ENCODE measurements at places on chromosomes 11 and 22.

DNA sequence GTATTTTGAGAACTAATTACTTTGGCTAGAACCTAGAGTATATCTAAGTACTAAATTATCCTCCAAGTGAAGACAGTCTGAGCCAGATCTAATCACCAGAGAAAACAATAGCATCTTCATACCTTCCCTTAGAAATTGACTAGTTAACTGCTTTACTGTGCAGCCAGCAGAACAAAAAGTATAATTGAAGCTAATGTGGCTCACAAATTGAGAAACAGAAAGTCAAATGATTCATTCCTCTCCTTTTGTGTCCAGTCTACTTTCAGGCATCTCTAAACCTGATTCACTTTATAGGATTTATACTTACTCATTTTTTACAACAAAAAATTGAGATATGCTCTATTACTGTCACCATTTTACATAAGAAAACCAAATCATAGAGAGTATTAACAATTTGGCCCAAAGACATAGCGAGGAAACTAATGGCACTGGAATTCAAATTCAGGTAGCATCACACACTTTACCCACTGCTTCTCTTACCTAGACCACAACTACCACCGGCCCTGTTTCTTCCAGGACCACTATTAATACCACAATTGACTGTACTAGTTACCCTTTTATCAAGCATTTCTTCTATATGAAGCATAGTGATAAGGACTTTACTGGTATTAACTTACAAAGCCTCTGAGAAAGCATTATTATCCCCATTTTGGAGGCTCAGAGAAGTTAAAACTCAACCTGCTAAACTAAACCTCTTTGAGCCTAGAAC lies 1402.6 kb upstream of the TENM4 start:
- no peak for DNase-seq

- no peak for DNase-seq
Observed at GRCh38 chr11:118050208-118050891, 26.5 kb upstream of the TMPRSS4 start.

DNA sequence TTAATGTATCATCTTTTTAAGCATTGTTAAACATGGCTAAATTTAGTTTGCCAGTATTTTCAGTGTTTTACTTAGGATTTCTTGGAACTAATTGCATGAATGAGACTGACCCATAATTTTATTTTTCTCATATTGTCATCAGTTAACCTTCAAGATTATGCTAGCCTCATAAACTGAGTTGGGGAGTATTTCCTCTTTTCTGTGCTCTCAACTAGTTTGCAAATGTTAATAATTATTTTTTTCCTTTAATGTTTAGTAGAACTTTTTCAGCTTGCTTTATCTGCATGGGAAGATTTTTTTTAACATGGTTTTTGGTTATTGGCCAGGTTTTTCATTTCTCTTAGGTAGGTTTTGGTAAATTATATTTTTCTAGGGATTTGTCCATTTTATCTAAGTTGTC lies 235.4 kb upstream of the SESN3 start:
- no peak for DNase-seq

GRCh38 chr11:61037441-61038093 lies 64.7 kb upstream of the CD5 start:
- no peak for DNase-seq

DNA sequence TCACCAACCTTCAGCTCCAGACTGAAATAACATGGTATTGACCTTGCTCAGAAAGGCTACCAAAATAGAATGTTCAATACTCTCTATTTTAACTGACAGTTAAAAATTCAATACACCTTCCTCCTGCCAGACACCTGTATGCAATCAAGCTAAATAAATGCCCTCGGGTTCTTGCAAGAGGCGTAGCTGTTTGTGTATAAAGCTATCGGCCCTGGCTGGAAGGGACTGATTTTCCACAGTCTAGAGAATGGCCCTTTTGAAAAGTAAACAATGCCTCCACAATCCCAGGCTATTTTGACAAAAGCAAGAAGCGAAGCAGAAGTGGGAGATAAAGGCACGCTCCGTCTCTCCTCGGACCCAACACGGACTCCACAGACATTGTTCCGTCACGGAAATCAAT lies 791.2 kb downstream of the BRD1 start:
- DNase-seq: no peak

DNA sequence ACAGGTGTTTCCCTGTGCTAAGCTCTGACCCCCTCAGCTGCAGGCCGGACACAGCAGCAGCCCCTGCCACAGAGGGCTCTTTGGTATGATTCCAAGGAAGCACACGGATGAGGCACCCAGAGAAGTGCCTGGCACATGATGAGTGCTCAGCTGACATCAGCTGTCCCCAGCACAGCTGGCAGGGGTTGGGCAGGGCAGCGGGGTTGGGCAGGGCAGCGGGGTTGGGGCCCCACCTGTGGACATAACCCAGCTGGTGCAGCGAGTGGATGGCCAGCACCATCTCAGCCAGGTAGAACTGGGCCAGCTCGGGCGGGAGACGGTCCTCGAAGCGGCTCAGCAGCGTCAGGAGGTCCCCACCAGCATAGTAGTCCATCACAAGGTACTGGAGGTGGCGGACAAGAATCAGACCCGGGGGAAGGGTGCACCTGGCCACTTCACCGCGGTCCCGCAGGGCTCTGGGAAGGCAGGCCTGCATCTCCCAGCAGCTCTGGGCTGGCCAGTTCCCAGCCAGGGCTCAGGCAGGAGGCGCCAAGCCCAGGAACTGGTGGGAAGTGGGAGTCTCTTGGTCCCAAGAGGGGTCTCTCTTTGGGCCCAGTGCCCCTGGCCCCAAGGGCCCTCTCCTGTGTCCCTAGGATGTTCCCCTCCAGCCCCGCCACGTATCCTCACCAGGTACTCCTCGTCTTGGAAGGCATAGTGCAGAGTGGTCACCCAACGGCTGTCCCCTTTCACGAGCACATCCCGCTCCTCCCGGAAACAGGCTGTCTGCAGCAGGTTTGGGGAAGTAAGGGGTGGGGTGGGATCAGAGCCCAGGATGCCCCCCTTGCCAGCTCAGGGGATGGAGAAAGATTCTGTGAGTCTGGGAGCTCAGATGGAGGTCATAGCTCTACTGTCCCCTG lies 4.3 kb downstream of the CDC42BPG start:
- DNase-seq: no peak

- DNase-seq: peak; percentile 19
Observed at GRCh38 chr11:104946907-104947306, 21.5 kb downstream of the CASP4 start.

- DNase-seq: no peak
Observed at GRCh38 chr11:119262668-119263351, 54.1 kb downstream of the MCAM start.

DNA sequence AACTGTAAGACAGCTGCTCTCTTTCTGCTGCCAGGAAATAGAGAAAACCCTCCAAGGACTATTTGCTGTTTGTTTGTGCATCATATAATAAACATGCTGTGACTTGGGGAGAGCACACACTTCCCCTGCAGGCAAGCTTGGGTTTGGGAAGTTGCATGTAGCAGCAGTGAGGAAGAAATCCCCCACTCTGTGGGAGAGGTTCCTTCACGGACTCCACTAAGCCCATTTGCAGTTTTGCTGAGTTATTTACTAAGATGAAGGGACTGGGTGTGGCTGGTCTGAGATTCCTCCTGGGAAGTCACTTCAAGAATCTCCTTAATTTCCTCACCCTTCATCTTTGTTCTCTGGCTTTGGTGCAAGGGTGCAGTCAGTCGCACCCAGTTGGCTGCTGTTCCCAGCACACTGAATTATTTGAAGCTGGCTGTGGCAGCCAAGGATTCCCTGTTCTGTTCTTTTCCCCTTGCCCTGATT lies 104.9 kb downstream of the ARFGAP2 start:
- DNase-seq: no peak

Data from stimulated activated CD4-positive, alpha-beta T cell treated with anti-CD3 and anti-CD28 coated beads, Interleukin-15, amount 100 ng/mL, for 48 hours (primary cell).